ENCODE measurements at places on chromosomes 2 and 18.
A peak's percentile ranks its signal among the peaks of the same experiment; 100 is the strongest.

- DNase-seq = no peak
Measured at GRCh38 chr2:62326735-62327134, 130.8 kb downstream of the B3GNT2 start.

DNA sequence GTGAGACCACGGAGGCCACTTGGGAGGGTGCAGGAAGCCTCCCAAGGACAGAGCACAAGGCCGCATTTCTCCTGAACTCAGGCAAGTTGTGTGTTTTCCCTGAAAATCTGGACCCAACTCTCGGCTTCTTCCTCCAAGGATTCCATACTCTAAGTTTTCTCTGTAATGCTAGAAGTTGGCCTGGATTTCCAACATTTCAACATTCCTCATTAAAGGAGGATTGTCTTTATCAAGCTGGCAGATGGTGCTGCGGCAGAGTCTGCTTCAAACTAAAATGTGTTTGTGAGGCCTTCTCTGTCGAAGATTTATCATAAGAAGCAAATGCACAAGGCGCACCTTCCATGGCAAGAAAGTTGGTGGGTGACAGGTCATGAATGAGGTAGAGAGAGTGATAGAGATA is 94.4 kb upstream of the SATB2 start:
- DNase-seq = no peak

DNA sequence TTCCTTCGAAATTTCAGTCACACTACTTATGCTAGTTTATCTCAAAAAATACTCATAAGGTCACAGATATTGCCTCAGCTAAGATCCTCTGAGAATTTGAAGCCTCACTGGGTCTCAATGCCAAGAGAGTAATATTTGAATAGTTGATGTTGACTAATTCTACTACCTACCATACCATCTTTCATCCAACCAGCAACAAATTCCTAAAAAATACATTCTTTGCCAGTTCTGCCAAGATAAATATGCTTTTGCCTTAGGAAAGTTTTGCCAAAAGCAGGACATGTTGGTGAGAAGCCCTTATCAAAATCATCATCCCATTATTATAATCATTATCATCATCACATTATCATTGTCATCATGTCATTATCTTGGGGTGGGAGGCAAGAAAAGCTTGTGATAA is 544.6 kb upstream of the ZEB2 start:
- no peak for DNase-seq

- DNase-seq = no peak
Measured at GRCh38 chr2:50408936-50409335, 623.0 kb downstream of the NRXN1 start.

GRCh38 chr2:43622931-43623451 is 14.1 kb upstream of the PLEKHH2 start:
- no peak for DNase-seq

GRCh38 chr2:36376992-36377738 is 21.6 kb downstream of the CRIM1 start:
- peak; percentile 37 for DNase-seq

GRCh38 chr2:169082995-169083394 is 13.6 kb downstream of the DHRS9 start:
- no peak for DNase-seq

GRCh38 chr2:27148801-27149439 is at the start of gene TCF23:
Gene TCF23, plus strand, starts transcription at chr2:27149004. Its CDS starts 130 bp downstream, at chr2:27149134.
- no peak for DNase-seq

GRCh38 chr2:31660812-31661335 is 80.1 kb upstream of the SRD5A2 start:
- no peak for DNase-seq

GRCh38 chr2:74441170-74441689 is 507 bp downstream of the RTKN start:
- DNase-seq = no peak

- no peak for DNase-seq
Measured at GRCh38 chr2:19132967-19133366, 225.5 kb downstream of the OSR1 start.

GRCh38 chr18:65477455-65477854 is 273.4 kb upstream of the CDH7 start:
- DNase-seq = no peak

GRCh38 chr2:141601511-141602152 is 529.2 kb downstream of the LRP1B start:
- DNase-seq = no peak

- no peak for DNase-seq
Measured at GRCh38 chr2:82098617-82099016, 1794.1 kb upstream of the LRRTM1 start.

GRCh38 chr2:144426981-144427479 is 92.9 kb downstream of the ZEB2 start:
- DNase-seq = peak; percentile 61

- DNase-seq = peak; percentile 87
Measured at GRCh38 chr18:57806978-57807285, 3.8 kb upstream of the ATP8B1 start.

DNA sequence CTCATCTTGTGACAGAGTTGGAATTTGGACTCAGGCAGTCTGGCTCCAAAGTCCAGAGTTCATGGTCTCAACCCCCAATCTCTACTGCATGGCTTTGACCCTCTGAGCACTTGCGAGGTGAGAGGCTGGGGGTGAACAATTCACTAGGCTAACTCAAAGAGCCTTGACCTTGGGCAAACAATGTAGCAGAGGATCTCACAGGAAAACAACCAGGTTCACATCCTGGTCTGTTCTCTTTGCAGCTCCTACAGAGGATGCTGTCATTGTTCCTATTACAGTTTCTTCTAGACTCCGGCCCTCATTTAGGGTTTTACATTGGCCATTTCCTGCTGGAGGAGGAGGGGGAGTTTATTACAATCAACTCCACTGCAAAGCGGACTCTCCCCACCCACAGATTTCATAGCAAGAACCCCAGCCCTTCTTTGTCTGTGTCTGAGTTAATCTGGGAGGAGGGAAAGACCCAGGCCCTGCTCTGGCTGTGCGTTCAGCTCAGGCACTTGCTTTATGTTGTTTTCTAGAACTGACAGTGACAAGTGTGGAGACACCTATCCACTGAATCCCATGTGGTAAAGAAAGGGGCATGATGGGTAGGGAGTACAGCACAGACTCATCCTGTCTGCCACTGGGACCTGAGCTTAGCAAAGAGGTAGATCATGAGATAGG is 101.6 kb downstream of the LBH start:
- no peak for DNase-seq

- DNase-seq = no peak
Measured at GRCh38 chr2:140918426-140918825, 1212.4 kb downstream of the LRP1B start.

- DNase-seq = no peak
Measured at GRCh38 chr2:3849213-3849612, 145.8 kb downstream of the DCDC2C start.

DNA sequence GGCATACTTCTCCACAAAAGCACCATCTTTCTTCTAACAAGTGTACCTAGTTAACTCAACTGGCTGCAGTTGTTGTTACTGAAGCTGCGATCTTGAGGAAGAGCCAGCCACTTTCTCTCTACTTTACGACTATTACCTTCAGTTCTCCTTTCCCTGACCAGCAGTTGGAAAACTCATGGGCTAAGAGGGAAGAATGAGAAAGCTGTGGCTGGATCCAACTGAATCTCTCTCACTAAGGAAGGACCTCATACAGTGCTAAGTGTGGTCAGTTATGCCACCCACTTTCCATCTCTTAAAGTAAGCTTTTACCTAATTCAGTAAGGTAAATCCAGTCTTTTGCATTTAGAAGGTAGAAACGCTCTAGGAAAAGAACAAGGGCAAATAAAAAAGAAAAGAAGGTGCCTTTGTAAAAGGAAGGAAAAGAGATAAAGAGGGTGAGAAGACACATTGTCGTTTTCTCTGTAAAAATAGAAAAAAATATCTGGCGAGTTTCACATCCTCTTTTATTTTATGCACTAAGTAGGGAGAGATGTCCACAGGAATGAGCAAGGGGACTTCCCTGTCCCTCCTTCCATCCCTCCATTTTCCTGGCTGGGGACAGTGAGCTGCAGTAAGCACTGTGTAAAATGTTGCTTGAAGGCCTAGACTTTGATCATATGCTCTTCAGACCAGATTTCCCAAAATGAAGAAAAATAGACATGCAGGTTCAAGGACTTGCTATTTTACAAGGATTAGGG is 73.4 kb downstream of the PLEKHM3 start:
- no peak for DNase-seq

GRCh38 chr18:32439802-32440201 is 30.9 kb downstream of the GAREM1 start:
- DNase-seq = no peak

GRCh38 chr2:193806088-193806774 is 1611.5 kb upstream of the TMEFF2 start:
- DNase-seq = no peak

GRCh38 chr2:157233506-157233905 is 24.0 kb upstream of the GALNT5 start:
- peak; percentile 40 for DNase-seq

DNA sequence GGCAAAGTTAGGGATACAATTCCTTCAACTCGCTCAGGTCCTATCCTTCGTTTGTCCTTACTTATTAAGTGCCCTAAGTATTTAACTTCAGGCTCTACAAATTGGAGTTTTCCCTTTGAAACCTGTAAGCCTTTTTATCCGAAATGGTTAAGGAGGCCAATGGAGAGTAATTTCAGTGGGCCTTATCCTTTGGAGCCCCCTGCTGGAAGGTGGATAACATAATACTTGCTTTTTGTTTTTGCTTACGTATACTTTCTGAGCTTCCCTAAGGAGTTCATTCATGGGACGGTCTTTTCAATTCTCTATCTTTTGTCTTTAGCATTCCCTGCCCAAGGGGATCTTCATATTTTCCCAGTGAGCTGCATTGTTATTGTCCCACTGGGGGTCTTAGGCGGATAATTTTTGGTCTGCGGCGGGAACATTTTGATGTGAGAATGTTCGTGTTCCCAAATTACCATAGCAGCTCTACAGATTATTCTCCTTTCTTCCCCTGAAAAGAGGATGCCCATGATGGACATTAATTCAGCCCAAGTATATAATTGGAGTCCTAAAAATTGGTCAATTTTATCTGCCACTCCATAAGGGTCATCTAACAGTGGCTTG is 34.4 kb upstream of the TRAPPC8 start:
- DNase-seq = peak; percentile 38

DNA sequence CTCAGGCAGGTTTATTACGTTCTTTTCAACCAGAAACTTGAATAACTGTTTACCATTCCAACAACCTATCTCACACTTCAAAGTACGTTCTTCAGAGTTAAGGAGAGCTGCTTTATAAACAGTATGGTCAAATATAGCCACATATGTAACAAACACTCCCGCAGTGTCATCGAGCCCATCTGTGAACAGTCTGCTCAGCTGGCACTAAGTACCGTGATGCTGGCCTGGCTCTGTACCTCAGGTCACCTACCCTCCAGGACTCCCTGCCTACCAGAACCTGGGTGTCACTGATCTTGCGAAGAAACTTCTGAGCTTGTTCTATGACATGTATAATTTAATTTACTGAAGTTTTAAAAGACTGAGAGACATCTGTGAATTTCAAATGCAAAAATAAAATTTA is 71.4 kb downstream of the SEPTIN10 start:
- DNase-seq = no peak

DNA sequence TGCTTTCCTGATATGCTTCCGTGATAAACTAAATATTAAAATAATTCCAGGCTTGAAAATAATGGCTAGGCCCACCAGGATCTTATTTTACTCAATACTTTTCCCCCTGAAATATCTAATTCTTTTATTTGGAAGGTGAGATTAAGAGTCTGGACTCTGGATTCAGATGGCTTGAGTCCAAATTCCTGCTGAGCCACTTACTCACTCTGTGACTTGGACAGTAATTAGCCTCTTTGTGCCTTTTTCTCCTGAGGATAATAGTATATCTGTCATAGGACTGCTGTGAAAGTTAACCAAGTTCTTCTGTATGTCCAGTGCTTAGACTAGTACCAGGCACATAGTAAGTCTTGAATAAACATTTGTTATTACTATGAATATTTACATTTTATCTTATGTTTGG is 127.3 kb upstream of the ERBB4 start:
- no peak for DNase-seq

- no peak for DNase-seq
Measured at GRCh38 chr2:62303788-62304187, 107.9 kb downstream of the B3GNT2 start.

GRCh38 chr2:112004253-112004645 is 50.8 kb upstream of the TMEM87B start:
- no peak for DNase-seq

- peak; percentile 47 for DNase-seq
Measured at GRCh38 chr18:74116633-74117554, 30.7 kb downstream of the FBXO15 start.

DNA sequence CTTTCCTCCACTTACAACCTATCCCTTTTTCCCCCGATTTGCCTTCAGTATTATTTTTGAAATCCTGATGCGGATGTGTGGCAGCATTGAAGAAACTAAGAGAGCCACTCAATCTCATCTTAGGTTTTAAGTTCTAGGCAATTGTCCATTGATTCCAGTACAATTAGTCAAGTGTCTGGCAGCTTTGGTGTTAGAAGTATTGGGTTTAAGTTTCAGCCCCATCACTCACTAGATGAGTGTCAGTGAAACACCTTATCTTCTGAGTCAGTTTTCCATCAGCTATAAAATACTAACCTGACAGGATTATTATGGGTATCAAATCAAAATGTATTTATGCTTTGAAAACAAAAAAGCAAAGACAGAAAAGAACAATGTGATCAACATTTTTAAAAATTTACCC is 16.8 kb upstream of the CUL3 start:
- DNase-seq = no peak

- DNase-seq = no peak
Measured at GRCh38 chr2:219250049-219250781, 2.8 kb upstream of the TUBA4B start.

DNA sequence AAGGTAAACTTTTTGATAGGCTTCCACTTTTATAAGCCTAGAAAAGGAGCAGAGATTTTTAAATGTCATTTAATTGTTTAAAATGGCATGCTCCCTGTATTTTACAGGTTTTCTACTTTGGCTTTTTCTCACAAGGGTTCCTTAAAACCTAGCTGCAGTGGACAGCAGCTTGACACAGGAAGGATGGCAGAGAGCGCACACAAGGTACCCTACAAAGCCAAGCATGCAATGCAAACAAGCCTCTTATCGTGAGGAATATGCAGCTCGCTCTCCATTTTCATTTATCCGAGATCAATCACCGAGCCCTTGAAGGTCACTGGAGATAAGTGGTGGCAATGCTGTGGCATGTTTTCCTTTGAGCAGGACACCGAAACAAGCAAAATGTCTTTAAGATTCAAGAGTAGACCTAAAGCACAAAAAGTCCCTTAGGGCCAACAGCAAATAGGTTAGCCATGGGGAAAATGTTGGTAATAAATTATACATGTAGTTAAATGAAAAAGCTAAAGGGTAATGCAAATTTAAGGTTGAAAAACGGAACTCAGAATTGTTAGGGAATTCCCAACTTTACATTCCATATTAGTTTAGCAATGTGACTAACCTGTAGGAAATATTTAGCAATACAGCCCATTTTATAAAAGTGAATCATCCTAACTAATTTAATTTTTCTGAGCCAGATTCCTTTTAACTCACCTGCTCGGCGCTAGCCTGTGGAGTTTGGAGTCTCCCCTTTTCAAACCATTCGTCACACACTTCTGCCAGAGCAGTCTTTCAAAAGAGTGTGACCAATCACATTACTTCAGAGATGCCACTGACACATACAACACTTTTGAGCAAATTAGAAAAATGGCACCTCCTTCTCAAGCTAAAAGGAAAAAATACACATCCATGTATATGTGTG is 337.9 kb upstream of the PKDCC start:
- DNase-seq = no peak

GRCh38 chr2:19187323-19188020 is 171.0 kb downstream of the OSR1 start:
- DNase-seq = peak; percentile 62

All from HFFc6 (cell line).